Hematopoietic multipotent progenitor cell treated with erythropoietin and hydrocortisone succinate and interleukin-3 and kit ligand, for 8 days (in vitro differentiated cells): ENCODE measurements at places on chromosomes 12 and 14.

GRCh38 chr14:104877066-104877805 is 12.2 kb downstream of the CEP170B start:
- DNase-seq, result no peak

- no peak for DNase-seq
Observed at GRCh38 chr12:61857968-61858367, 402.2 kb upstream of the USP15 start.

GRCh38 chr14:94364964-94365363 is 23.4 kb downstream of the SERPINA1 start:
- DNase-seq, result no peak

- no peak for DNase-seq
Observed at GRCh38 chr14:49992901-49993339, 100.0 kb downstream of the ARF6 start.

- DNase-seq, result no peak
Observed at GRCh38 chr12:113347107-113347506, 11.3 kb upstream of the PLBD2 start.

GRCh38 chr12:59615392-59616165 is 19.8 kb downstream of the SLC16A7 start:
- DNase-seq, result peak; percentile 26

- no peak for DNase-seq
Observed at GRCh38 chr12:98294051-98294805, 221.2 kb upstream of the TMPO start.

DNA sequence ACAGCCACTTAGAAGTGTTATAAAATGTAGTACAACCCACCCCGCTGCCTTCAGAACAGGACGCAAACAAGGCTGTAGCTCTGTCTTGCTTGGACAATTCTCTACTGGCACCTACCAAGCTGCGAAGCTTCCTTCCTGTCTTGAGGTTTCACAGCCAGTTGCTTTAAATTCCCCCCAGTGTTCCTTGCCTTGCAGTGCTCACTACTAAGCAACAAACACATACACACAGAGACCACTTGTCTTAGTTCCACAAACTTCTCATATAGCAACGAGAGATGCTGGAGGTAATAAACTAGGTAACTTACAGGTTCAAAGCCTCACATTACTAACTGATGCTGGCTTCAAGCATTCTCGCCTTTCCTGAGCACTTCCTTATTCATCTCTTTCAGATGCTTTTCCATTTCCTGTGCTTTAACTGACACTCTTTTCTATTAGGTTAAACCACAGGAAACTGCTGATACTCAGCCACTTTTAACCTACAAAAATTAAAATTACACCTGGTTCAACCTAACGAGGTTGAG is 91.5 kb upstream of the PTGDR start:
- DNase-seq, result no peak

DNA sequence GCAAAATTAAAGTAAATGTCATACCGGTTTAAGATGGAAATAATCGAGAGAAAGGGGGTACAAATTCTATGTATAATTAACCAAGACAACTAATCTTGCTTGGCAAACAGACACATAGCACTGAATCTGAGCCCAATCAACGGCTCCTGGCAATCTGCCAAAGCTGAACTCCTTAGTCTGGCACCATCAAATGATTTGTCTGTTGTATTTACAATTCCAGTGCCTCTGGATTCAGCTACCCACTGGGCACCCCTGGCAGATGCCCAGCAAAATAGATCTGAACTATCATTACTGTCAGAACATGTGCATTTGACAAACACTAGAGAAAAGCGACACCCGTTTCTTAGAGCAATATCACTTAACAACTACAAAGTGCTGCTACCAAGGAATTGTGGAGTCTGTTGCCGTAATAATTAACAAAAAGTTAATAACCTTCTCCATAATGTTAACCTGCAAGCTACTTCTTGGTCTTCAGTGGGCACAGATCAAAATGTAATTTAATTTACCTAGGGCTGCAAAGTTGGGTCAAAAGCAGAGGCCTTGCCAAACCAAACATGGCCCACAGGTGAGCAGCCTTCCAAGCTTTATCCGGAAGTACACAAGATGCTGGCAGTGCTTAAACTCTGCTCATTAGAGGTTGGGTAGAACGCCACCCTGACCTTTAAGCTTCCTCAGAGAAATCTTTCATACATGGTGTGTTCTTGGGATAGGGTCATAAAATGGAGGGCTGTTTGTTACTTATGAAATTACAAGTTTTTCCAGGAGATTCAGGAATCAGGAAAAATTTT is 7.6 kb downstream of the EGLN3 start:
- peak; percentile 75 for DNase-seq

GRCh38 chr12:14473707-14474287 is 93.9 kb downstream of the PLBD1 start:
- peak; percentile 46 for DNase-seq

- DNase-seq, result no peak
Observed at GRCh38 chr12:20830456-20830855, 20.0 kb downstream of the SLCO1B3 start.

GRCh38 chr14:23663127-23663526 is 27.0 kb downstream of the DHRS2 start:
- no peak for DNase-seq

GRCh38 chr12:90839346-90839745 is 115.6 kb downstream of the CCER1 start:
- no peak for DNase-seq

- no peak for DNase-seq
Observed at GRCh38 chr14:101862177-101862576, 100.7 kb downstream of the PPP2R5C start.

DNA sequence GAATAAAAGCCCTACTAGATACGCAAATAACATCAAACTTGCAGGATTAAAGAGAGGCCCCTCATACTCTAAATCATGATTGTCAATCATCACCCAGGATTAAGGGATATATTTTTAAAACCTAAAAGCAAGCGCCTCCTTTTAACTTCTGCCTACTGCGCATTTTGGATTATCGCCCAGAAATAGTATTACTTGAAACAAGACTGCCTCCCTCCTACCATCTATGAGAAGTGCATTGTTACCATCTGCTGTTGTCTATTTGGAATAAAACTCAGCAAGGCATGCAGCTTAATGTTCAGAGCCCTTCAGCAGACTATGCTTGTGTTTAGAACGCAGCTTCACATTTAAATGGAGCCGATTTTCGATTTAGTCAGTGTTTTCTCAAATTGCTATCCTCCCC is 79.6 kb downstream of the EXOC5 start:
- peak; percentile 7 for DNase-seq

GRCh38 chr12:54935235-54935951 is 49.2 kb downstream of the TESPA1 start:
- peak; percentile 78 for DNase-seq

GRCh38 chr14:23695664-23695999 is 59.5 kb downstream of the DHRS2 start:
- DNase-seq, result no peak

- no peak for DNase-seq
Observed at GRCh38 chr12:19620222-19620621, 180.9 kb downstream of the AEBP2 start.

GRCh38 chr14:24978862-24979724 is 70.9 kb downstream of the STXBP6 start:
- DNase-seq, result no peak

- peak; percentile 76 for DNase-seq
Observed at GRCh38 chr12:6323340-6323994, 13.0 kb downstream of the PLEKHG6 start.
